ENCODE measurements at places on chromosomes 16 and 17.

DNA sequence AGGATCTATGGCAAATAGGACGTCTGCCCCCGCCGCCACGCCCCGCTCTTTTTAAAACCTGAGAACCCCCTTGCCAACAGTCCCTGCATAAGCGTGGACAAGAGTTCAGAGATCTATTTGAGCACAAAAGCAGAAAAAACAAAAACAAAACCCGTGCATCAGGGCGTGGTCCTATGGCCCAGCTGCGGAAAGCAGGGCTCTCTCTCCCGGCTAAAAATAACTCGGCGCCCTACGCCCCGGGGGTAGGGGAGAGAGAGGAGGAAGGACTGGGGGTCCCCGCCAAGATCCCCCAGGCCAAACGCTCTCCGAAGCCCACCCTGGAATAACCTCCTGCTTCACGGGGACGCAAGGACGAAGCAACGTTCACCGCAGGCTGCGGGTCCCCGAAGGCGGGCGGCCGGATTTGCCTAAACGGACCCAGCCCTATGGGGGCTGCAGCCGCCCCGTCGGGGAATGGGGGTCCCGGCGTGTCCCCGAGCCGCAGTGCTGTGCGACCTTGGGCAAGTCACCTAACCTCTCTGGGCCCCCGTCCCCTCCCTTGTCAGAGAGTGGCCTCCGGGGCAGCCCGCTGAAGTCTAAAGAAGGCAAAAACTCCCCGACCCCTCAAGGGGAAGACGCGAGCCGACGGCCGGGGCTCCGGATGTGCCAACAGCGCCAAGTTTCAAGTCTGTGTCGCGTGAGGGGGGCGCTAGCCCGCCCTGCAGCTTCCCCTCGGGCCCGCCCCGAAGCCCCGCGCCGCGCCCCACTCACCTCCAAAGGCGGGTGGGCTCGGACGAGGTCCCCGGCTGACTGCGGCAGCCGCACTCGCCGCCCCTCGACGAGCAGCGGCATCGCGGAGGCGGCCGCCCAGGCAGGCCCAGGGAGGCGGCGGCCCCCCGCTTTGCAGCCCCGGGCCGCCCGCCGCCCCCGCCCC, 477 bp downstream of the NTAN1 start:
- DNase-seq: no peak

- DNase-seq: no peak
Observed at GRCh38 chr17:73729101-73729500, 84.9 kb upstream of the SDK2 start.

GRCh38 chr16:13291591-13292333, 390.4 kb downstream of the SHISA9 start:
- peak; percentile 83 for DNase-seq

DNA sequence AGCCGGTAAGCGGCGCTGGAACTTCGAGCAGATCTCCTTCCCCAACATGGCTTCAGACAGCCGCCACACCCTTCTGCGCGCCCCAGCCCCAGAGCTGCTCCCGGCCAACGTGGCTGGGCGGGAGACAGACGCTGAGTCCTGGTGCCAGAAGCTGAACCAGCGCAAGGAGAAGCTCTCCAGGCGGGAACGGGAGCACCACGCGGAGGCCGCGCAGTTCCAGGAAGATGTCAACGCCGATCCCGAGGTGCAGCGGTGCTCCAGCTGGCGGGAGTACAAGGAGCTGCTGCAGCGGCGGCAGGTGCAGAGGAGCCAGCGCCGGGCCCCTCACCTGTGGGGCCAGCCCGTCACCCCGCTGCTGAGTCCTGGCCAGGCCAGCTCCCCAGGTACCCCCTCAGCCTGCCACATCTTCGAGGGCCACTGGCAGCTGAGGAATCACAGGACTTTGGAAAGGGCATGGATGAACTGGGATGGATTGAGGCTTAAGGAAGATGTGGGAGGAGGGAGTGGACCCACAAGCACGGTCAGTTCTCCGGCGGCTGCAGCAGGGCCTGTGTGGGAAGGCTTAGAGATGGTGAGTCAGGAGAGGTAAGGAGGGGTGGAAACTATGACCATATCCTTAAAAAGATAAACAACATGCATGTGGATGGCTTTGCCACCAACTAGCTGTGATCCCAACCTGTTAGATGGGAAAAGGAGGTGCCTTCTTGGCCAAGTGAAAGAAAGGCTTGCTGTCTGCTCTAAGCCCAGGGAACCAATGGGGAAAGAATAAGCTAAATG, 3.4 kb upstream of the LLGL2 start:
- DNase-seq: no peak

DNA sequence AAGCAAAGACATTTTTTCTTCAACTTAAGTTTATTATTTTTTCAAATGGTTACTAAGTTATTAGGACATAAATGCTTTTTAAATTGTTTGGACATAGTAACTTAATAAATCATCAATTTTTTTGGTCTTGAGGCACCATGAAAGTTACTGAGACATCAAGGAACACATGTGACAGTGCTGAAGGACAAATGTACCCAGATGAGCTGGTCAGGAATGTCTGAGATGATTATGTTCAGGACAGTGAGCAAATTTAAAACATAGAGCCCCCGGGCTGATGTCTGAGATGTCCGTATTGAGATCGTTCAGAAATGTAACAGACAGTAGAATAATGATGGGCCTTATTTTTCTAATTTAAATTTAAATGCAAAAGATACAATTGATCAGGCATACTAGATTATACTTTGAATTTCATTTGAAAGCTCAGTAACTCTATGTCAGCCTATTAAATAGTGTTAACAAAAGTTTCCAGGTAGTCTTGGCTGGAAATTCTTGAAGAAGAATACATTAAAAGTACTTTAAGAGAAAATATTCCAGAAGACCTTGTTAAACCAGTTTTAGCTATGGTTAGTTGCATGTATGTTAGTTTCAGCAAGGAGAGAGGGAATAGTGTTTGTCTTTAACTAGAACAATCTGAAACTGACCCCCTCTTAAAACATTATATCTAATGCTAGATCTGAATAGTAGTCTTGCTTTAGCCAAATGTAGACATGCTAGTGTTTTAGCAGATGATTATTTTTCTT, 36.4 kb downstream of the SEC14L1 start:
- DNase-seq: no peak

All from endodermal cell (in vitro differentiated cells).